ENCODE measurements at places on chromosomes 7 and 10. TPM values are rescaled to one million over a fixed set of nuclear protein-coding genes. Genes with fewer than 3 reads are reported as not detected.

- DNase-seq, result peak; percentile 70
Observed at GRCh38 chr7:149496642-149497391, 792 bp downstream of the ZNF746 start.

Gene IL2RA
- 1.1 TPM for polyA plus RNA-seq

Gene RSPH10B
- polyA plus RNA-seq, result not detected

Gene GLRX3
- 55.4 TPM for polyA plus RNA-seq

DNA sequence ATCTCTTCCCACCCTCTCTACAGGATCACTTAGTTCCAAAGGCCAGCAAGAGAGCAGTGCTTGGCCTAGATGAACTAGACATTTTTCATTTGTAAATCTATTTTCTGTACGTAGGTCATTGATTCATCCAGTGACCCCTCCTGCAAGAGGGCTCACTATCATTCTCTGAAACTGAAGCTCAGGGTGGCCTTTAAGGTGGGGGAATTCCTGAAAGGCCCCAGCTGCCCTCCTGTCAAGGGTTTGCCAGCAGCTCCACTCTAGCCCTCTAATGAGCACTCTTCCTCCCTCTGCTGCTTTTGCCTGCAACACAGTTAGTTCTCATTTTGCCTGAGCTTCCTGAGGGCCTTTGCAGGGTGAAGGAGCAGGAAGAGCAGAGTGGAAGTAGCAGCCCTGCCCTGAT is 41.2 kb downstream of the LRRC18 start:
- no peak for DNase-seq

DNA sequence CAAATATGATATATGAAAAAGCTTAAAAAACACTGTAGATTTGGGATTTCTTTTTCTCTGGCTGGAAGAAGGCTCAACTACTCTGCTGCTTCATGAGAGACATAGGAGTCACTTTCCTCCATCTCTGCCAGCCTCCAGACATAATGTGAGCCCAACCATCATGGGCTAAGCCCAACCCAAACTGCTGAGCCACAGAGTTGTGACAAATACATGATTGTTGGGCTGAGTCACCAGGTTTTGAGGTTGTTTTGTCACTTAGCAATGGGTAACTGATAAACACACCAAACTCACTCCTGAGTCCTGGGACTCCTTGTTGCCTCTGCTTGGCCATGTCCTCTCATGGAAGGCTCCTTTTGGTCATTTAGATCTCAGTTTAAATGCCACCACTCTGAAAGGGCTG is 381.8 kb upstream of the FZD8 start:
- DNase-seq, result no peak

Gene TRIL
- polyA plus RNA-seq, result 0.22 TPM

DNA sequence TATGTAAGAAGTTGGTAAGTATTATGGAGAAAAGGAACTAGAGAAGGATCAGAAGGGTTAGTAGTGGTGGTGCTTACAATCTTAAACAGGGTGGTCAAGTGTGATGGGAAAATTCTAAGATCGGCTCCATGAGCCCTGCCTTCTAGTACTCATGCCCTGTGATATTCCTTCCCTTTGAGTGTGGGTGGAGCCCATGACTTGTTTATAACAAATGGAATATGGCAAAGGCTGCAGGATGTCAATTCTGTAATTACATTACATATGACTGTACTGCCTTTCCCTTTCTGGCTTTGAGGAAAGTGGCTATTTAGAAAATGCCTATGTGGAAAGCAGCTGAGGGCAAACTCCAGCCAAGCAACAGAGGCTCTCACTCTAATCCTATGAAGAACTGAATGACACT is 309.6 kb downstream of the AGMO start:
- DNase-seq, result no peak

Gene MUC3A
- 49.6 TPM for polyA plus RNA-seq

Gene HOGA1
- polyA plus RNA-seq, result 0.45 TPM

- no peak for DNase-seq
Observed at GRCh38 chr7:21293771-21294170, 134.1 kb upstream of the SP4 start.

DNA sequence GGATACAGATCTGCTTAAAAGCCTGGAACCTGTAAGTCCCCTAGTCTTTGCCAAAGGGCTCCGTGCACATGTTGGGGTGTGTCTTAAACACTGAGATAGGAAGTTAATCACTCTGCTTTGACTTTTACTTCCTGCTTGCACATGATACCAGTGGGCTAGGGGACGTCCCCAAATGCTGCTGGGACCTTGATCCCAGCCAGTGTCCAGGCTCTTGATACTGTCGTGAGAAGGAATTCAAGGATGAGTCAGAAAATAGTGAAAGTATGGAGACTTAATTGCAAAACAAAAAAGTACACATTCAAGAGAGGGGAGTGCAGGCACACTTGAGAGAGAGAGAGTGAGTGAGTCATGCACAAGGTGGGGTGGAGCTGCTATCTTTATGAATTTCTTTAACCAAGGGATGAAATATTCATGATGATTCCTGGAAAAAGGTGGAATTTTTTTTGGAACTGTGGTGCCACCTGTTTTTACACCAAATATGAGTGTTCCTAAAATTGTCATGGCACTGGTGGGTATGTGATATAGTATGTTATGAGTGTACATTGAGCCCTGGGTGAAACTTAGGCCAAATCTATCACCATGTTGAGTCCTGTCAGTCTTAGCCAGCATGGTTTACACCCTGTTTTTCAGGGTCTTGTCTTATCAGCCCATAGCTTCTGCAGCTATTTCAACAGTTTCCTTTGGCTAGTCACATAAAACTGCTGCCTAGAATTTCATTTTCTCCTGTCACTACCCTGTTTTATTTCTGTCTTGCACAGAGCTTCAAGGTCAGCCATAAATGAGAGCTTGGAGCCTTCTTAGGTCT is 88.3 kb upstream of the CYP26C1 start:
- peak; percentile 80 for DNase-seq

DNA sequence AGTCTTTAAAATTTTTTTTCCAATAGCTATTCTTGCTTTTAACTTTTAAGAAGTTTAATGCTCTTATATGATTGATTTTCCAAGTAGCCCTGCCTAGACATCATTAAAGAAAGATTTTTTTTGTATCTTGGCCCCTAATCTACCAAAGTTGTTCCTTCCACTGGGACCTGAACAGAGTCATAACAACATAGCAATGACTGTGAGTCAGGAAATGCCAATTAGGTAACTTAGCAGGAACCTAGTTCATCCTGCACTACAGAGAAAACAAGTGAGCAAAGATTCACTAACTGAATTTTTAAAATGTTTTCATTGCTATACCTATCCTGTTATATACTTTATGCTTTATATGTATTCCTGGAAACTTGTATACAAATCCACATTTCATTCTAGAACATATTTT is 284.7 kb downstream of the BICC1 start:
- DNase-seq, result no peak

- DNase-seq, result no peak
Observed at GRCh38 chr7:55969391-55969790, 5.0 kb downstream of the NIPSNAP2 start.

DNA sequence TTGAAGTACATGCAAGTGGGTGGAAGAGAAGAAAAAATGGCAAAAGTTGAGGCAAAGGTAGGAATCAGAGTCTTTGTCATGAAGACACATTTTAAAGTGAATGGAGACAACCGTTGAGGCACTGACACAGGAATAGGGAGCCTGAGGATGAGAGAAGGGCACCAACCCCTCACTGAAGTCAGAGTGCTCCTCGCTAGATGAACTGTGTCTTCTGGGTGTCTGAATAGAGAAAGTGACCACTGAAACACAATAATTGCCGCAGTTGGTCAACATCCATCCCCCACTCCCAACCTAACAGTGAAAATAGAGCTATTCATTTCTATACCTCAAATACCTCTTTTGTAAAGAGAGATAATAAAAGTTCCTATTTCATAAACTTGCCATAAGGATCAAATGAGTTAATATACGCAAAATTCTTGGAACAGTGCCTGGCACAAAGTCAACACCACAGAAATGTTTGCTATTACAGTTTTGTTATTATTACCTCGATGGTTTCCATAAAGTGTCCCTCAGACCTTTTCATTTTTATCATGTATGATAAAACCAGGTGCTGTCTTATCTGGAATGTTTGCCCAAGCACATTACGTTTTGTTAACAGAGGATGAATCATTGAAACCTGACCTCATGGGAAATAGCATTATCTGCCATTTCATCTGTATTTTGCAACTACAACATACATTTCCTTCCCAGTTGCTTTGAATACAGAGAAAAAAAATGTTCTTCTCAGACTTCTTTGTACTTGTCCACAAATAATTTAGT is 61.8 kb upstream of the SP4 start:
- DNase-seq, result peak; percentile 81

- DNase-seq, result no peak
Observed at GRCh38 chr10:75402486-75403143, 1.1 kb upstream of the ZNF503 start.

Gene NRBF2
- polyA plus RNA-seq, result 40.0 TPM

GRCh38 chr7:71639382-71640085 is 507.6 kb downstream of the GALNT17 start:
- no peak for DNase-seq

Gene GIMAP6
- polyA plus RNA-seq, result 28.1 TPM

Gene RARRES2
- polyA plus RNA-seq, result 109 TPM

- no peak for DNase-seq
Observed at GRCh38 chr7:92808635-92809034, 27.7 kb downstream of the CDK6 start.

Gene GRID2IP
- polyA plus RNA-seq, result 0.34 TPM

Gene MAGI2
- 0.22 TPM for polyA plus RNA-seq

DNA sequence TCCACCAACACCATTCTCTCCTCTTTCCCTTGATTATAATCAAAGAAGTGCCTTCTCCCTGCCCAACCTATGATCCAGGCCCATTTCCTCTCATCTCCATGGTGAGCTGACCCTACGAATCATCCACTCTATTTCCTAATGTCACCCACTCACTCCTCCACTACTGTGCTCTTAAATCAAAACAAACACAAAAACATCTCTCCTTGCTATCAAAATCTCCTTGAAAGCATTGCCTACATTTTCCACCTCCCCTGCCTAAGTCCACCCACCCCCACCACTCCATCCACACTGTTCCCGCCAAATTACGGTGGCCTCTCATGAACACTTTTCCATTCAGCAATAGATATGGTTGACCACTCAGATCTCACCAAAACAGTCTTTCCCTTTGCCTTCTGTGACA is 5.3 kb downstream of the DYDC1 start:
- DNase-seq, result no peak

GRCh38 chr10:114575417-114576131 is 82.5 kb downstream of the ABLIM1 start:
- DNase-seq, result no peak

Gene ENTPD1
- 1.3 TPM for polyA plus RNA-seq

Gene KLF14
- not detected for polyA plus RNA-seq

- DNase-seq, result no peak
Observed at GRCh38 chr10:52106899-52107298, 207.2 kb upstream of the DKK1 start.

Gene ANLN
- 12.8 TPM for polyA plus RNA-seq

Gene FGFBP3
- 1.6 TPM for polyA plus RNA-seq

DNA sequence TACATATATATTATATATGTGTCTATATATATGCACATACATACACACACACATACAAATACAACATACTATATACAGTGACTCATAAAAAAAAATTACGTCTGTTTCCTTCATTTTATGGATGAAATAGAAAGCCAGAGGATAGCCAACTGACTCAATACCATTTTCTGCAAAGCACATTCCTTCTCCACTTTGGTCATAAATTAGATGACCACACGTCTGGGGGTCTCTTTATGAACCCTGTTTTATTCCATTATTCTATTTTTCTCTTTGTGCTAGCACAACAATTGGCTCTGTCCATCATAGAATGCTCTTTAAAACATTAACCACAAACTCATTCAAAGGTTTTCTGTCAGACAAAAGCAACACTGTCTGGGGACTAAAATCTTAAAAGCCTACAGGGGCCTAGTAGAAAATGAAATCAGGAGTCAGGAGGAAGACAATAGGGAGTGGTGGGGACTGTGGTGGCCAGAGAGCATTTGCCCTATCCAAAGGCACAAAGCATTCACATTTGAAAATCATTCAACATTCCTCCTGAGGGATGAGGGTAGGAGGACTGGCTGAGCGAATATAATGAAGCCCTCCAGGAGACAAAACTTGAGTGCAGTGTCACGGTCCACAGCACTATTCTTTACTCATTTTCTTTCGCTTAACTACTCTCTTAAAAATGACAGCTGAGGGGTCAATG is 4.3 kb downstream of the CUBN start:
- DNase-seq, result no peak
